Activated T-cell treated with anti-CD3 and anti-CD28 coated beads, Interleukin-2, amount 50 U/mL, for 1 hour (primary cell): ENCODE measurements at places on chromosomes 11 and 22.
A peak's percentile ranks its signal among the peaks of the same experiment; 100 is the strongest.

GRCh38 chr11:57458410-57459163 lies 1.7 kb upstream of the RTN4RL2 start:
- peak; percentile 61 for DNase-seq

DNA sequence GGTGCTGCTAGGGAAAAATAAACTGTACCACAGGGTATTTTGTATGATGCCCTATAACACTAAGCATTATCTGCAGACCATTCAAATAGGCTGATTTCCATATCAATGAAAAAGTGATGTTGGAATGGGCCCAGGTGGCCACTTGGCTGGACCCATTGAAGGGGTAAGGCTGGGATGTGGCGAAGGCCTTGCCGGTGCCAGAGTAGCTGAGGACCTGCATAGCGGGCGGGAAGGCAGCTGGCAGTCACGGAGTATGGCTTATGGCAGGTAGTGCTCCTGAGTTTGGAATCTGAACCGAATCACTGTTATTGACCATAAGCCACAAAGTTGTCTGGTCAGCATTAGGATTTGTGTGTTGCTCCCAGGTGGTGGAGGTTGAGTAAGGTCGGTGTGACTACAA lies 131.0 kb downstream of the MICAL2 start:
- no peak for DNase-seq

- no peak for DNase-seq
These were observed 800.6 kb downstream of the NTM start for GRCh38 chr11:132171031-132171430.

DNA sequence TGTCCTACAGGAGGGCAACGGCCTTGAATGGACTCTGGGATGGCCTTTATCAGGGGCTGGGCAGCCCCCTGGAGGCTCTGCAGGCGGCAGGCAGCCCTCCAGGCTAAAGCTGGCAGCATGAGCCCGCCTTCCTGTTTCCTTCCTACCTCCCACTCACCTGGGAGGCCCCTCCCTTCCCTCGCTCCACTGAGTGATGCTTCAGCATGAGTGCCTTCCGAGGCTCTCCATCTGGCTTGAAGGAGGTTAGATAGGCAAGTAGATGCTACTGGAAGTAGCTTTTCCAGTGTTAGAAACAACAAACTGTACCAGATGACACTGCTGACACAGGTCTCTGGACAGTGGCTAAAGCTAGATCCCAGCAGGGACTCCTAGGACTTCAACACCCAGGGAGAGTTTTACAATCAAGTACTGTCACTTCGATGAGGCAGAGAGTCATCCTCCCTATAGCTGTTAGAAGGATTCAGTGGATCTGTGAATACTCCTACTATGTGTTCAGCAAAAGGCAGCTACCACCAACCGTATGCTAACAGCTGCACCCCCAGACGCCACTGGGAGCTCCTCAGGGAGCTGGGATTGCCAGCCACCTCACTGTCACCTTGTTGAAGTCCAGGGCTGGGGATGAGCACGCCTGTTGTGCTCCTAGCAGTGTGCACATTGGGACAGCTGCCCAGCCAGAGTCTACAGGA lies 4.1 kb upstream of the SLC25A1 start:
- no peak for DNase-seq

- DNase-seq = no peak
These were observed 28.5 kb downstream of the BTBD10 start for GRCh38 chr11:13434247-13435205.

DNA sequence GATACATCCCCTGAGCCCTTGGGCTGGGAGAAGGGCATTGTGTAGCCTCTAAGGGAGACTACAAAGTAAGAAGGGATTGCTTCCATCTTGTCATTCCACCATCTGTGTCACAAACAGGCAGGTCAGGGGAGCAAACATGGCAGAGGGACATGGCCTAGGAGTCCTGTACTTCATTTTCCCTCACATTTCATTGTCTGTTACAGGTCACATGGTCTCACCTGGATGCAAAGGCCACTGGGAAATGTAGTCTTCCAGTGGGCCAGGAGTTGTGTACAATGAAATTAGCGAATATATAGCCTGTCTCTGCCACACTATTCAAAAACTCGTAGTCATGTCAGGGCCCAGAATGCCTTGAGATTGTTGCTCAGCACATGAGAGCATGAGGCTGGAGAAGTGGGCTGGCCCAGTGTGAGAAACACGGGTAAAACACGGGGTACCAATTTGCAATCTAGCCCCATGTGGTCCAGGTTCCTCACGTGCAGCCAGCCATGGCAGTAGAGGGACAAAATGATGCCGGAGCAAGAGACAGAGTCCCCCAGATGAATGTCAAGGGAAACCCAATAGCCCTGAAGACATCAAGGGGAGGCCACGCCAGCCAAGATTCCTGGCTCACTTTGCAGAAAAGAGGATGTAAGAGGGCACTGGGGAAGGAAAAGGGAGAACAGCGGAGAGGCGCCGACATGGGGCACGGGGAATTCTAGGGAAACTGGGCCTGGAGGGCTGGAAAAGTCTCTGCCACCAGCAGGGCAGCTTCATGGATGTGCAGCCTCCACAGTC lies 47.7 kb upstream of the EMID1 start:
- DNase-seq = no peak

DNA sequence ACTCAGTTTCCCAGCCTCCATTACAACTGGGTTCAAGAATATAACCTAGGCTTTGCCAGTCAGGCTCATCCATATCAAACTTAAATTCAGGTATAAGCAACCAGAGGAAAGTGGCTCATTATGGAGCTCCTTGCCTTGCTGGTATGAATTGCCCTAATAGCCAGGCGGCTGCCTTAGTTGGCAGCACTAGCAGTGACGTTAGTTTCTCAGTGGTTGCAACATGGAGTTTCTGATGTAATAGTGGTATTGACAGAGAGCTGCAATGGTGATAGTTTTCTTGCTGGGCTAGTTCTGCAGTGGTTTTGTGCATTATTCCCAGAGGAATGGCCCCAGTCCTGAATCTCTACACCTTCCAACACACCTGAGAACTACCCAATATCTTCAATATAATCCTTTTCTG lies 3.8 kb upstream of the TMEM123 start:
- no peak for DNase-seq

DNA sequence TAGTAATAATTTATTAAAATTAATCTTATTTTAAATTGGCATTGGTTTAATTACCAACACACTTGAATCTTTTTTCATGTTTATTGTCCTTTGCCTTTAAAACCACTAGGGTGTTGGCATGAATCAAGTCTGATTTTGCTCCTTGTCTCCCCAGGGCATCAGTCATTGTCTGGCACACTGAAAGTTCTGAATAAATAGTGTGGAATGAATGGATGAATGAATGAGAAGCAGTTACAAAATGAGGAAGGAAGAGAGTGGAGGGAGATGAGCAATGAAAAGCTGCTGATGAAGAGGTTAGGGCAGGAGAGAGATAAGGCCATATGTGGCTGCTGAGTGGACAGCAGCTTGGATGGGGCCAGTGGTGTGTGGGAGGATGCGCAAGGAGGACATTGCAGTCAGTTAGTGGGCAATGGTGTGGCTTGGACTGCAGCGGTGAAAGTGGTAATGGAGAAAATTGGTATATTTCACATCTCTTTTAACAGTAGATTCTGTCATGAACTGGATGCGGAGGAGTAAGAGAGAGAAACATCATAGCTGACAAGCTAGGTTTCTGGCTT lies 132.0 kb downstream of the SPON1 start:
- DNase-seq = no peak

GRCh38 chr22:44567846-44568493 lies 69.9 kb upstream of the RTL6 start:
- peak; percentile 53 for DNase-seq

- no peak for DNase-seq
These were observed 870.1 kb downstream of the JRKL start for GRCh38 chr11:97259884-97260283.

DNA sequence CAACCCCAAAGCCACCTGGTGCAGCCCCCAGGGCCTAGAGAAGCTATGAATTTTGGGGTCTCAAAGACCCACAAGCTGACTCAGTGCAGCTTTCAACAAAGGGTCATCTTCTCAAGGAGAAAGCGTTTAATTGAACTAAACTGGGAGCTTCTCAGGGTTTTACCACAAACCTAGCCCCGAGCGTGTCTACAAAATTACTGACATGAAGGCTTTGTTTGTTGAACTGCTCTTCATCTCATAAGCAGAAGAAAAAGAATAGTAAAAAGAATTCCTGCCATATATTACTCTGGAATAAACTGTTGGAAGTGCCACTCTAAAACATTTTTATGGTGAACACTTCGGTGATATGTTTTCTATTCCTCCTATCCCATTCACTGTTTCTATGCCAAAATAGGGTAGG lies 50.8 kb upstream of the INCENP start:
- DNase-seq = no peak

- no peak for DNase-seq
These were observed 2.1 kb downstream of the APOBEC3B start for GRCh38 chr22:38984224-38984623.

- DNase-seq = no peak
These were observed 129.8 kb upstream of the HSD17B12 start for GRCh38 chr11:43550714-43551113.

- no peak for DNase-seq
These were observed 373.4 kb downstream of the JRKL start for GRCh38 chr11:96763244-96763643.

GRCh38 chr11:27064086-27064485 lies 23.5 kb downstream of the BBOX1 start:
- no peak for DNase-seq

GRCh38 chr22:40423310-40423688 lies 52.9 kb downstream of the SGSM3 start:
- DNase-seq = no peak

DNA sequence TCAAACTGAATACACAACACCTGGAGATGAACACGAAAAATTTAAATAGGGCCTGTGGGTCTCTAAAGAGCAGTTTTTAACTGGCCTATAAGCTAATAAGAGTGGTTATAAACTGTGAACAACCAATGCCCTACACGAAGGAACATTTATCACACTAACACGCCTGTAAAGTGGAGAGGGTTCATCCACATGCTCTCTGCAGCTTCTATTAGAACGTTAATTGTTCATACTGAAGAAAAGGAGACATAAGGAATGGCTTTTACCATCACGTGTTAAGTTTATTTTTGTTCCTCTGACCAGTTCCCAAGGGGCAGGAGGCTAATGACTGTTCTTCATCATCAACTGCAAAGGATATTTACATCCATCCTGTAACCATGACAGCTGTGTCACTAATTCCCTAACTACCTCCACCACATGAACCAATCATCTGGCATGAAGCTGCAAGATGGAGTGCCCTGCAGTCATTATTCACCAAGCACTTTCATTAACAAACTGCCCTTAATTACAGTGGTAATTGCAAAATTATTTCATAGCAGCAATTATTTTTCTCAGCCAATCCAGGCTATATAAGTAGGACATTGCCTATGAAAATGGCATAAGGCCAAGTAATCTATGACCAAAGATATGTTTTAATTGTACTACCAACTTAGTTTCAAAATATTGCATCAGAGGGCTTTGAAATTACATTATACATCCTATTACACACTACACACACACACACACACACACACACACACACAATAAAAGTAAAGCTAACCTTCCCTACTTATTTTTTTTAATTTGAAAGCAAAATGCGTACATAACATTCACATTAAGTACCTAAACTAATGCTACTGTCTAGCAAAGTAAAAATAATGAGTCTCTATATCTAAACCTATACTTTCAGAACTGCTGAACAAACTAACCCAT lies 186.7 kb downstream of the CADM1 start:
- no peak for DNase-seq
